M059J (cell line): ENCODE measurements at places on chromosomes 13 and 19. TPM values are rescaled to one million over a fixed set of nuclear protein-coding genes. Genes with fewer than 3 reads are reported as not detected.

PODNL1 gene
- total RNA-seq: 2.8 TPM in 1 of 2 replicates, not detected in the other

SOX21 gene
- total RNA-seq: 0.07 and 0.32 TPM in 2 replicates

THSD8 gene
- not detected in 2 replicates for total RNA-seq

CD22 gene
- total RNA-seq: 1.5 TPM in 1 of 2 replicates, not detected in the other

CD33 gene
- total RNA-seq: 3.8 and 4.6 TPM in 2 replicates

ZNF506 gene
- 8.0 and 26.4 TPM in 2 replicates for total RNA-seq

CYP4F11 gene
- 0.17 and 0.44 TPM in 2 replicates for total RNA-seq

REEP6 gene
- 5.2 and 6.3 TPM in 2 replicates for total RNA-seq

PSG7 gene
- 0.05 and 1.1 TPM in 2 replicates for total RNA-seq

OR4F17 gene
- total RNA-seq: not detected in 2 replicates

SIAH3 gene
- total RNA-seq: 0.10 and 0.37 TPM in 2 replicates

WDR88 gene
- total RNA-seq: not detected in 2 replicates

LRRC8E gene
- total RNA-seq: 7.6 and 15.2 TPM in 2 replicates

PRSS57 gene
- not detected in 2 replicates for total RNA-seq

MIR17HG gene
- total RNA-seq: 0.44 and 0.62 TPM in 2 replicates

GADD45B gene
- 38.8 and 54.0 TPM in 2 replicates for total RNA-seq

KCNJ14 gene
- 0.02 and 0.47 TPM in 2 replicates for total RNA-seq

CADM4 gene
- total RNA-seq: 1.5 and 4.0 TPM in 2 replicates

TEX101 gene
- not detected in 2 replicates for total RNA-seq

CCDC8 gene
- not detected in 2 replicates for total RNA-seq

FGF14 gene
- total RNA-seq: not detected in 2 replicates

C13orf46 gene
- 0.05 and 0.10 TPM in 2 replicates for total RNA-seq

CEACAM21 gene
- total RNA-seq: not detected in 2 replicates

ZNF724 gene
- total RNA-seq: 11.1 and 14.0 TPM in 2 replicates

KASH5 gene
- total RNA-seq: not detected in 2 replicates

CYP2F1 gene
- not detected in 2 replicates for total RNA-seq

SLC6A16 gene
- 0.05 TPM in 2 replicates for total RNA-seq

NBEA gene
- 2.9 and 6.4 TPM in 2 replicates for total RNA-seq

FREM2 gene
- total RNA-seq: 0.12 and 0.76 TPM in 2 replicates

SPRYD7 gene
- total RNA-seq: 9.4 and 11.8 TPM in 2 replicates

NCR1 gene
- total RNA-seq: not detected in 2 replicates
